Activated T-helper 17 cell treated with anti-CD3 and anti-CD28 coated beads, Interleukin-2, amount 50 U/mL, for 72 hours (primary cell): ENCODE measurements at places on chromosomes 1 and 21.

DNA sequence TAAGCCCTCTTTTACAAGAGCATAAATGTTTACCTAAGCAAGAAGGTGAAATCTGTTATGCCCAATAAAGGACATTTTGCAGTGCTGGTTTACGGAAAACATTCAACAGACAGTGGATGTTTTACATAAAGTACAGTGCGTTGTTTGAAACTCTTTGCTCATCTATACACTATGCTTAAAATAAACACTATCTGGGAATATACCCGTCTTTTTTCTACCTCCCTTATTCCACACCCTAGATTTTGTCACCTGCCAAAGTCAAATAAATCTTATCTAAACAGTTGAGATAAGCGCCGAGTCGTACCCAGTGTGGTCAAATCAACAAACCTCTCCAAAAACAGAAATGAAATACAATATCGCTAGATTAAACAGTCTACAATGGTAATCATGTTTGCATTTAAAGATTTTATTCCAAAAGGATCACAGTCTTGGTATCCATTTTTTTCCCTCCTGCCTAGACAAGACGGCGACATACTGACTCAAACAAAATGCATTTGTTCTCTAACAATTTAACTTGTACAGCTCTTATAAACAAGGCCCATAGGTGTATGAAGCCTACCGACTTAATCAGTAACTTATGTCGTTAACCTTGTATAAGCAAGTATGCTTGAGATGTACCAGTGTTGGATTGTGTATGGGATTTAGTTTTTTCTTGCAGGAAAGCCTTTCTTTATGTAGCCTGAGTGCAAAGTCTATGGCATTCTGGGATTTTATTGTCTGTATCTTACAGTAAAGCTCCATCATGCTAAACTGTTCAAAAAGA lies 189.1 kb downstream of the FMN2 start:
- no peak for ATAC-seq

DNA sequence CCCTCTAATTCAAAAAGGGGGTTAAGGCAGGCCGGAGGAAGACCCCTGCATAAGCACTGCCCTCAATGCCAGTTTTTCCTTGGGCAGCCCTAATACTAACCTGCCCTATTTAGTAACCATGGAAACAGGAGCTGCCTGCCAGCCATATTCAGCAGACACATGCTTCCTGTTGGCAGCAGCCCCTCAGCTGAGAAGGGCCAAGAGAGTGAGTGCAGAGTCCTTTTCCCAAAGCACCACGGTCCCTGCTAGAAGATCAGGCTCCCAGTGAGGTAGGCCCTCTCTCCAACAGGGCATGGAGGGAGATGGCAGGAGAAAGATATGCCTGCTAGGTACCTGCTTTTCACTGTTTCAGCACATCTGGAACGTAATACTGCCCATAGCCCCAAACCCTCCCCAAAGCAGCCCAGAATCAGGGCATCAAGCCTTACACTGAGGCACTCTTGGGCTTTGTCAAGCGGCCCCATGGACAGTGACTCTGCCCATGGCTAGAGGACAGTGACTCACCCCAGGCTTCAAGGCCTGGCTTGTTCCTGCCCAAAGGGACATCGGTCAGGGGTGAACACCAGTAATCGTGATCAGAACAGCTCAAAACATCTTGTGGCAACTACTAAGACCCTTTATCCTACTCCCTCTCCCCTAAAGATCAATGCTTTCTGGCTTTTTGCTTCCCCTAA lies 64.5 kb downstream of the BCAR3 start:
- no peak for ATAC-seq

DNA sequence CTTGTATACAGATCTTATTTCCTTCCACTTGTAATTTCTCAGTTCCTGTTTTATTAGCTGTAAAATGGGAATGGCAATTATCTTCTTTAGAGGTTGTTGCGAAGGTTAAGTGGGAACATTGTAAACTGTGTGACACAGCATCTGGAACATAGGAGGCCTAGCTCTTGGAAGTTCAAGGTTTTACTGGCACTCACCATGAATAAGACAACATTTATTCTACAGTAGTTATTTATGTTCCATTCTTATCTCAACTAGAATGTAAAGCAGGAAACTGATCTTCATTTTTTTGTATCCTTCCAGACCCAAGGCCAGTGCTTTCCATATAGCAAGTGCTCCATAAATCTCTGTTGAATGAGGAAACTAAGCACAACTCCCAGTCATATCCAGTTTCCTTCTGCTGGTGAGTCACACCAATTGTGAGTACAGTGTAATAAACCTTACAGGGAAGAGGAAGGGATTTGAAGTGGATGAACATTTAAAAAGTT lies 1.4 kb downstream of the BCL10 start:
- no peak for ATAC-seq

DNA sequence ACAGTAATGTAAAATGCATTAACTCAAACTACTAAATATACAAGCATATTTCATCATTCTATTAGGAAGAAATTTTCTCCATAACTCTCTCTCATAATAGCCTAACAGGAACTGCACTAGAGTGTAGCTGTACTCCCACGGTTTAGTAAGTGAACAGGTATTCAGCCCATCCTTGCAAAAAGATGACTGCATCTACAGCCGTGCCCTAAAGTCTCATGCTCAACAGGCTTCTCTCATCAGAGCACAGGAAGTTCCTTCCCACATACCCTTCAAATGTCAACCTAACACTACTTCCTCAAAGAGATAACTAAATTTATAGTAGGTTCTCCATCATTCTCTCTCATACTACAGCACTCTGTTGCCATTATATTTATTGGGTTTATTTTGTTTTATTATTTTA lies 251.6 kb downstream of the AKT3 start:
- peak; percentile 45 for ATAC-seq

DNA sequence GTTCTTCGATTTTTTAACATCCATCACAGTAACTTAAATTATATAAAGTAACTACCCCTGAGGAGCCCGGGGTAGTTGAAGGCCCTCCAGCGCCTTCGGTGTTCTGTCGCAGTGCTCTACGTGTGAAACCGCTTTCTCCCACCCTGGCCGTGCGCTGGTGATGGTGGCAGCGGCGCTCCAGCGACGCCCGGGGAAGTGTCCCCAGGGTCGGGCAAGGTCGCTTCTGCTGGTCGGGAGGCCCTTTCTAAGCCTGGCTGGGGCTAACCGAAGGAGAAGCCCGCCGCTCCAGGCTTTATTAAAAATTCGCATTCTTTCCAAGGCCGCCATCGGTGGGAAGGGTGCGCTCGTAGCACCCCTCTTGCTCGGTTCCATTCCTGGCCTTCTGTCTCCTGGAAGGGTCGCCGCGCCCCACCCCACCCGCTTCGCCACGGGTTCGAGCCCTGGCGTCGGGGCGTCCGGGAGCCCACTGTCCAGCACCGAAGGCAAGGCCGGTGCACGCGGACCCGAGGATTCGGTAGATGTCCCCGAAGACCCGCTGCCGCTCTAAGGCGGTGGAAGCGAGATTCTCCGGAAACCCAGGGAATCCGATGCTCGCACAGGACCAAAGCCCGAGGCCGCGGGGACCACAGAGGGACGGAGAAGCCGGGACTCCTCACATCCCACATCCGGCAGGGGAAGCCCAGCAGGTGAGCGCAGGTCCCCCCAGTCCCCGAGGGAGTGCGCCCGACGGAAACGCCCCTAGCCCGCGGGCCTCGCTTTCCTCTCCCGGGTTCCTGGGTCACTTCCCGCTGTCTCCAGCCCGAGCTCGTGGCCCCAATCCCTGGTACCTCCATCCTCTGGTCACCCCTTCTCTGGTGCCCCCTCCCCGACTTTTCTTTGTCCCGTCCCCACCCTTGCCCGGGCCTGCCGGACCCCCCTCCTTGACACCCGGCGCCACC lies 685 bp upstream of the RIPPLY3 start:
- ATAC-seq = no peak

GRCh38 chr1:184596950-184597645 lies 157.6 kb downstream of the EDEM3 start:
- ATAC-seq = no peak

DNA sequence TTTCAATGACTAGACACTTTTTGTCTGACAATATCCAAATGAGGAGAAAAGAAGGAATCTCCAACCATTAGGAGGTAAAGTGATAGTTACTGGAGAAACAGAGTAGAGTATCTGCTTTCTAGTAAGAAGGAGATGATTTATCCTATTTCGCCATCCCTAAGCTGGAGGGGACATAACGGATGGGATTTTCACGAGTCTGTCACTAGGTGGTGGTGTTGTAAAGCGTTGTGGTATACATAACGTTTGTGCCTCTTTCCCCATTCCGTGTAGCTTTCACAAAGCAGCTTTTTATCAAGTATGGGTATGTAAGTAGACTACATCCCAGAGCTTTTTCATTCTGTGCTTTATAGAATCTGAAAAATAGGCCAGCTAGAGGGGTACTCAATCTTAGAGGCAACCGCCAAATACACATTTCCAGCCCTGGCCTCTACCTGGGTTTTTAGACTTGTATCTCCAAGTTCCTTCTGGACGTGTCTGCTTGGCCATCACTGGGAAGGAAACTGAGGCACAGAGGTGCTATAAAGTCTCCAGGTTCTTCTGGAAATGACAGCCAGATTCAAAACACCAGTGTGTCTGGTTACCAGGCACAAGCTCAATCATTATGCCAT lies 33.3 kb upstream of the FAM3B start:
- peak; percentile 80 for ATAC-seq

GRCh38 chr1:223834660-223835263 lies 11.0 kb downstream of the TP53BP2 start:
- ATAC-seq = peak; percentile 44

GRCh38 chr1:228081144-228081543 lies 1.4 kb upstream of the ARF1 start:
- no peak for ATAC-seq

DNA sequence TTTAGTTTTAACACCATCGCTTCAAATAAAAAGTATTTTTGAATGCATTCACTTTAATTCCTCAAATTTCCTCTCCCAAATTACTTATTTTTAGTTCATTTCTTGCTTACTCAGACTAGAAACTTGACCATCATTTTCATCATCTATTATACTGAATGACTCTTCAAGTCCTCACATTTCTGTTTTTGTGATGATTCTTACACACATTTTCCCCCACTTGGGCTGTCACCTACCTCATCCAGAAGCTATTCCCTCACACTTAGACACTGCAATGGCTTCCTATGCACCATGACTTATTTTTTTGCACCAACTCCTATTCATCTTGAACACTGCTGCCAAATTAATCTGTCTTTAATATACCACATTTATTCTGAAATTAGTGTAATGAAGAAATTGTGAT lies 239.6 kb upstream of the DUSP10 start:
- ATAC-seq = no peak
